ENCODE measurements at places on chromosomes 4 and X.

DNA sequence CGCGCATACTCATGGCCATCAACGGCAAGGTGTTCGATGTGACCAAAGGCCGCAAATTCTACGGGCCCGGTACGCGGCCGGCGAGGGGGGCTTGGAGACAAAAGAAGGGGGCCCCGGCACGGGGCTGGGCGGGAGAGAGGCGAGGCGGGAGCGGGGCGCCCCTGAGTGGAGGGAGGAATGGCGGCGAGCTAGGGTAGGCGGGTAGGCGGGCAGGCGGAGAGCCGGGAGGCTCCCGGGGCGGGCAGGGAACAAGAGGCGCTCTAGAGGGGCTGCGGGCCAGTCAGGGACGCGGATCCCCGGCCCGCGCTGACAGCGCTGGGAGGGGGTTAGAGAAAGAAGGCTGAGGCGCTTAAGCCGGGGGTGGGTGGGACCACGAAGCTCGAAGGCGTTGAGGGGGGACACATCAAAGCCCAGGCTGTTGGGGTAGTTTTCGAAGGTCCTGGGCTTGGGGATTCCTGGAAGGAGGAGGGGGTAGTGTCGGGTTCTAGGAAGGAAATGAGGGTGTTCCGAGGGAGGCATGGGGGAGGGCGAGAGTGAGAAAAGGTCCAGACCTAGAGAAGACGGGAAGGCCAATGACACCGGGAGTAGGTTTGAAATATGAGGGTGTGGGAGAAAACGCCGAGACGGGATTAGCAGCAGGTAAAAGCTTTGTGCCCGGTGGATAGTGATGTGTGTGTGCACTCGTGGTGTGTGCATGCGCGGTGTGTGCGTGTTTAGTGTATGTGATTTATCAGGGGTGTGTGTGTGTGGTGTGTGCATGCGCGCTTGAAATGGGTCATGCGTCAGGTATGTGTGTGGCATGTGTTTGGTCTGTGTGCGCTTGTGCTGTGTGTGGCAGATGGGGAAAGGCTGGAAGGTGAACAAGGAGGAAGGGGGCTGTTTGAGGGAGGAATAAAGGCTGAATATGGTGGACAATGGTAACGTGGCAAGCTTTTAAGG, 807 bp downstream of the PGRMC1 start:
- no peak for DNase-seq

- DNase-seq, result no peak
Measured at GRCh38 chr4:65880594-65880993, 210.3 kb upstream of the EPHA5 start.

DNA sequence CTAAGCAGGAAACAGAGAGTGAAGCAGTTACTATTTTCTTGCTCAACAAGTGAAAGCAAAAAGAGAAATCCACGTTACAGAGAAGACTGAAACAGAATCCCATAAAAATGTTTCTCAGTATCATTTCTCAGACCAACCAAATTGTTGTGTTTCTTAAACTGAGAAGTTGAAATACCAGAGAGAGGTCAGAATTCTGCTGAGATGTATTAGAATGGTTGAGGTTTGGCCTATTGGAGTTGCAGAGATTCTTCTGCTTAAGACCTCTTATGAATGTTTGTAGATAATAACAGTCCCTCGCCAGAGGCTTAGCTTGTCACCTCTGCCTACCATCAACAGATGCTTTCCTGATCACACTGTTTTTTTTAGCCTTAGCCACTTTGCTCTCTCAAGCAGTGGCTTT, 481.4 kb downstream of the TRIML1 start:
- DNase-seq, result no peak

- DNase-seq, result peak; percentile 80
Measured at GRCh38 chr4:37891260-37892159, 626 bp downstream of the TBC1D1 start.

DNA sequence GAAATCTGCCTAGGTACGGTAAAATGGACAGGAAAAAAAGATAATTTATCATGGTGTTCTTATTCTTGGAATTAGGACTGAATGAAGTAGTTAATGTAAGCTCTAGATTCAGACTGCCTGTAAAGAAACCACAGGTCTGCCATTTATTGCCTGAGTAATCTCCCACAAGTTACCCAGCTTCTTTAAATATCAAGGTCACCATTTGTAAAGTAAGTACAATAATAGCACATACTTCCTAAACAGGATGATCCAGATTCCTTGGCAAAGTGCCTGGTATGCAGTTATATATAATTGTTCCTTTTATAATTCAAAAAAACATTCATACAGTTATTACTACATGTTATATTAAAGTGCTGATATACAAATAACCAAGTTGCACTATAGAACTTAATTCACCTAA, 368.6 kb downstream of the HNRNPD start:
- DNase-seq, result no peak

DNA sequence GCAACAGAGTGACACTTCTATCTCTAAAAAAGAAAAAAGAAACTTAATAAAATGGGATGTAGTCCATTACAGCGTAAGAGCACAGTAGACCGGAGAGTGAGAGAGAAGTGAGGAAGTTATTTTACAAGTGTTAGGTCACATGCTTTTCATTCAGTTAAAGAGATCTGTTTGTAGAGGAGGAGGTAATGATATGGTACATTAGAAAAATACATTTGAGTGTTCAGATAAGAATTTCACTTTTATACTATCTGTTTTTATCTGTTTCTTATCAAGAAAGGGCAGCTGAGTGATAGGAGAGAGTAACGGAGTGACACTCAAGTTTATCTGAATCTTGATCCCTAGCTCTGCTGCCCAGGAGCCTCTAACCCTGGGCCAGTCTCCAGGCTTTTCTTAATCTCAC, 38.9 kb downstream of the FNIP2 start:
- DNase-seq, result no peak

GRCh38 chrX:69027181-69028005, 137.9 kb downstream of the PJA1 start:
- no peak for DNase-seq

- no peak for DNase-seq
Measured at GRCh38 chr4:7140062-7140691, 52.2 kb upstream of the SORCS2 start.

- no peak for DNase-seq
Measured at GRCh38 chr4:55857586-55857985, 4.1 kb downstream of the EXOC1 start.

- no peak for DNase-seq
Measured at GRCh38 chrX:68284281-68284904, 148.9 kb downstream of the OPHN1 start.

- no peak for DNase-seq
Measured at GRCh38 chr4:79980448-79980847, 92.6 kb downstream of the ANTXR2 start.

- no peak for DNase-seq
Measured at GRCh38 chr4:41448934-41449333, 89.0 kb upstream of the LIMCH1 start.

GRCh38 chr4:132169660-132170059, 979.4 kb upstream of the PCDH10 start:
- DNase-seq, result no peak

GRCh38 chr4:78876568-78877320, 62.5 kb downstream of the PAQR3 start:
- DNase-seq, result no peak

DNA sequence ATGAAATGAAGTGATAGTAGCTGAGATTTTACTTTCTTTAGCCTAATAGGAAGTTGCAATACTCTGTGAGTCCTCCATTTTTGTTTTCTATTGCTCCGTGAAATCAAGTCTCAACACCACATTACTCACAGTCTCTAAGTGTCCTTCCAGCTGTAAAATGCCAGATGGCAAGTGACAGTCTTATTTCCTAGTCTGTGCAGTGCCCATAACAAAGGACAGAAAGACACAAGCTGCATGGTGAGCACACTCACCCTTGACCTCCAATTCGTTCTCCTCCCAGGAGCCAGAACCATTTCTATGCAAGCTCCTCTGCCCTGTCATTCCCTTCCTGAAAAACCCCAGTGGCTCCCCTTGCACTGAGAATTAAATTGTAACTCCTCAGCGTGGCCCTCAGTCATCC, 101.6 kb downstream of the PARM1 start:
- no peak for DNase-seq

DNA sequence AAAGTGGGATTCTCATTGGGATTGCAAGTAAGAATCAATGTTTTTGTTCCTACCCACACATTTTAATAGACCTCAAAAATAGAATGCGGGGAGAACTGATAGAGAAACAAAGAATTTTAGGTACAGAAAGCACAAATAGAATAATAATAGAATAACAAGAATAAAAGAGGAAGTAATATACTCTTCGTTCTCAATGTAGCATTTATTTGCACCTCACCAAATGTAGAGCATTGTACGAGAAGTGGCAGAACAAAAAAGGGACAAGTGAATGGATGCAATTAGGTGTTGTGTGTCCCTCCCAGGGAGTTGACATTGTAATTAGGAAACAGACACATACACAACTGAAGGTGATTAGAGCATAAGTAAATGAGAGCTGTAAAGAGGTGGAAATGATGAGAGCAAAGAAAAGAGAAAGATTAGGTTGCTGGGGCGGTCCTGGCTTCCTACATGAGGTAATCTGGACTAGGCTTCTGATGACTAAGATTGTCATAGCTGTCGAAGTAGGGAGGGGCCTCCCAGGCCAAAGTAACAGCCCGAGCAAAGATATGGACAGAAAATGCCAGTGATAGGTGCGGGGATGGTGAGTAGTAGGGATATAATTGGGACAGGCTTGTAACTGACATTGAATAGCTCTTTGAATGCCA, 10.4 kb downstream of the RAB9A start:
- no peak for DNase-seq

DNA sequence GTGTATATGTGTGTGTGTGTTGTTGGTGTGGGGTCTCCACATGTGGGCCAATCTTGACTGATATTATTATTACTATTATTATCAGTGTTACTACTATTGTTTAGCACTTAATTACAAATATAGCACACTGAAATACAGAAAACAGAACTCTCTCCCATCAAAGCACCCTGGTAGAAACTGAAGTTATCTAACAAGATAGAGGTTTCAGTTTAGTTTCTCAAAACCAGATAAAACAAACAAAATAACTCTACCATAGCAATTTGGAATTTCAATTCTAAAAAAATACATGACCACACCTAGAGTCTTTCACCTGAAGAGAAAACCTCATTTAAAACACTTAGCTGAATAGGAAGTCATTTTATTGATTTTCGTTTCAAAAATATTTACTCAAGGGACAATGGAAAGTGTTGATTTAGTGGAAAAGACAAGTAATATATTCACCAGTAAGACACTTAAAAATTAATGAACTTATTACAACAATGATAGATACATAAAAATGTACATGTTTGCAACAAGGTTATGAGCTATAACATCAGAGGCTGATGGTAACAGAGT, 252.3 kb downstream of the PDHA2 start:
- no peak for DNase-seq

DNA sequence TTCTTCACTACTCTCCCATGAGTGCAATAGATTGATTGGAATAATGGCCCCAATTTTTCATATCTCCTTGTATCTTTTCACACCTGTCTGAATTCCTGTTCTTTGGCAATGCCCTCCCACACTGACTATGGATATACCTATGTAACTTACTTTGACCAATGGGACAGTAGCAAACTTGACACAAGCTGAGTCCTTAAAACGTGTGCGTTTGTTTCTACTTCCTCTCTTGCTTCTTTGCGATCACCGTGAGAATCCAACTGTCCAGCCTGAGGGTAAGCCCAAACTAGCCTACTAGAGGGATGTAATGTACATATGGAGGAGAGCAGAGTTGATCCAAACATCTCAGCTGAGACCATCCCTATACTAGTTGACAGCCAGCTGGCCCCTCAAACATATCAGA, 19.3 kb downstream of the TEC start:
- DNase-seq, result no peak

DNA sequence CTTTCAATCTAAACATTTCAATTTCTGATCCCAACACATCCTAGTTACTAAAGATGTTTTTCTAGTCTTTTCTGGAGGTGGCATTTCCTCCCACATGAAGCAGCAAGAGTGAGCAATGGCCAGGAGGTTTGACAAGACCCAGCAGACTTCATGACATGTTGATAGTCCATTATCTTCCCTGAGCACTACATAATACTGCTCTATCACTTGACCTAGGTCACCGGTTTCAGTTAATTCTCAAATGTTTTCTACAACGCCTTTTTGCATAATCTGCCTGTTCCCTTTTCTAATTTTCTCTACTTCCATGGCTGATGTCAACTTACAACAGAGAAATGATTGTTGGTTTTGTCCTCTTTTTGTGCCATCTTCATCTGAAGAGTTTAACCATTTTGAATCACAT, 62.0 kb upstream of the GPRIN3 start:
- DNase-seq, result no peak

GRCh38 chrX:74451450-74452198, 30.3 kb downstream of the SLC16A2 start:
- no peak for DNase-seq

GRCh38 chr4:132114885-132115284, 1034.2 kb upstream of the PCDH10 start:
- DNase-seq, result no peak

GRCh38 chr4:94305466-94306225, 37.0 kb downstream of the HPGDS start:
- no peak for DNase-seq

DNA sequence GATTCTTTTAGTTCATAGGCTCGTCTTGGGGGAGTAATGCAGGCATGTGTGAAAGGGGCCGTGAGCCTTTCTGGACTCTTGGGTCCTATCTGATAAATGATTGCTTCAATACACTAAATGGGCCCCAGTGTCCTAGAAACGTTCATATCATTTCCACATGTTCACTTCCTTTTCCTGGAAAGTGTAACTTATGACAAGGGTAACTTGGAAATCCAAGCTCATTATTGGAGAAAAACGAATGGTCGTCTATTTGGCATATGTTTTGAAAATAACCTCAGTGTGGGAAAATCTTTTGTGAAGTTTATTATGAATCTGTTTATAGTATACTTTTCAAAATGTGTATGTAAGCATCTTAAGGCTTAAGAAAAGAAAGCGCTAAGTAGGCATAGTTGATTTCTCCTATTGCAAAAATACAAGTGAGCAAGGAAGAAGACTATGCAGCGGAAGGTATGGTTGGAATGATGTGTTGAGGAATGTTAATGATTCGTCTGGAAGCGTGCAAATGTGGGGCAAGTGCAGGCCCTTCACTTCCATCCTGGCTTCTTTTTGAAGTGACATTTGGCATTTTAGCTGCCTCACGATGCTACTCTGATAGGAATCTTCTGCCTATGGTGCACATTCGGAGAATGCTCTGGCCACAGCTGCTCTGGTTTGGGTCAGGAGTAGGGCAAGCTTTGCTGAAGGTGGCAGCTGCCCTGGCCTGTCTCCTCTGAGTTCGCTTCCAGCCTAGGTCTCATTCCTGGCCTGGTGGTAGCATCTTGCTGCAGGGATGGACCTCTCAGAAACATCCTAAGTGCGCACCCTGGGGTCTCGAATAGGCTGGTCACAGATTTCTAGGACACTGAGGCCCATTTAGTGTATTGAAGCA, 49.5 kb upstream of the STOX2 start:
- DNase-seq, result no peak

DNA sequence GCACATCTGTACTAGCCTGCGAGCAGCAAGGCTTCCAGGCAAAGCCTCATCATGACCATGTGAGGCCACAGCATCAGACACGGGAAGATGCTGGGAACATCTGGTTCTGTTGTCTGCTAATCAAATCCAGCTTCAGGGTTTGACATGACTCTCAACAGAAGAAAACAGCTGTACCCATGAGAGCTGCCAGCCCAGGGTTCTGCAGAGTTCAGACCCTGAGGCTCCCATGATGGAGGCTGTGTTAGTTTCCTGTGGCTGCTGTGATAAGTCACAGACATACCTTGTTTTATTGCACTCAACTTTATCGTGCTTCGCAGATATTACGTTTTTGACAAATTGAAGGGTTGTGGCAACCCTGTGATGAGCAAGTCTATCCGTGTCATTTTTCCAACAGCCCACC, 37.5 kb downstream of the JAKMIP1 start:
- no peak for DNase-seq

- DNase-seq, result no peak
Measured at GRCh38 chrX:32480019-32480418, 731.3 kb downstream of the DMD start.
